ENCODE measurements at places on chromosomes 5 and 9. TPM values are rescaled to one million over a fixed set of nuclear protein-coding genes. Genes with fewer than 3 reads are reported as not detected.

The FOXD1 gene
- 0.04 TPM for total RNA-seq

The PTGES2 gene
- 68.5 TPM for total RNA-seq

The OR1L6 gene
- total RNA-seq, result not detected

The BNIP1 gene
- 20.6 TPM for total RNA-seq

The FAM169A gene
- total RNA-seq, result 110 TPM

The NIM1K gene
- total RNA-seq, result not detected

DNA sequence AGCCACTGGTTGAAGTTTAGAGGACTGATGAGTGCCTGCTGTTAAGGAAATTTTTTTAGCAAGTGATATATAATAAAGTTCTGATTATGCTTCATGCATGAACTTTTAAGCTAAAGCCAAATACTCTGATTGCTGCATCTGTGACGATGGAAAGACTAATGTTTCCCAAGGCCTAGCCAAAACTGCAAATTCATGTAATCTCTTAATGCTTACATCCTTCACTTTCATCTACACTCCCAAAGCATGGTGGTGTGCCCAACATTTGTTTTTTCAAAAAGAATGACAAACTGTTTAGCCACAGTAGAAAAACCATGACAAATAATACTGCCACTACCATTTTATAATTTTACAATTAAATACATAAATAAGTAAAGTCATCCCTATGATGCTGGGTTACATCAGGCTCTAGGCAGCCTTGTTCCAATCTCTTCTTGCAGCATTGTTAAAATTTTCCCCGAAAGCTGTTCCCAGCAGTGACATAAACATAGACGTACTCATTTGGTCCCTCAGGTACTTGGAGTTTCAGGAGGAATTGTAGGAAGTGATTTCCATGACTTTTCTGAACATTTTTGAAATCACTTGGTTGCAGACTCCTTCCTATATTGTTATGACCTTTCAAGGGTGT is 625.3 kb upstream of the DMAC1 start:
- H3K27ac ChIP-seq, result no peak overlapping the region
- no peak overlapping the region for H3K4me3 ChIP-seq
- H3K27me3 ChIP-seq, result no peaks in the 10 kb centered on the region
- H3K36me3 ChIP-seq, result no peaks in the 10 kb centered on the region

GRCh38 chr5:173198049-173198448 is 37.0 kb downstream of the NKX2-5 start:
- DNase-seq, result no peak
- no peak overlapping the region for H3K27ac ChIP-seq
- no peaks in the 10 kb centered on the region for H3K36me3 ChIP-seq
- peaks cover 15% of the 10 kb centered on the region for H3K27me3 ChIP-seq
- peaks cover 36% of the 10 kb centered on the region for H3K4me1 ChIP-seq
- no peak overlapping the region for H3K4me3 ChIP-seq

- H3K27me3 ChIP-seq, result no peaks in the 10 kb centered on the region
- H3K27ac ChIP-seq, result no peak overlapping the region
- DNase-seq, result no peak
- no peak overlapping the region for H3K4me3 ChIP-seq
Observed at GRCh38 chr9:109518621-109519335, 20.7 kb upstream of the PTPN3 start.

DNA sequence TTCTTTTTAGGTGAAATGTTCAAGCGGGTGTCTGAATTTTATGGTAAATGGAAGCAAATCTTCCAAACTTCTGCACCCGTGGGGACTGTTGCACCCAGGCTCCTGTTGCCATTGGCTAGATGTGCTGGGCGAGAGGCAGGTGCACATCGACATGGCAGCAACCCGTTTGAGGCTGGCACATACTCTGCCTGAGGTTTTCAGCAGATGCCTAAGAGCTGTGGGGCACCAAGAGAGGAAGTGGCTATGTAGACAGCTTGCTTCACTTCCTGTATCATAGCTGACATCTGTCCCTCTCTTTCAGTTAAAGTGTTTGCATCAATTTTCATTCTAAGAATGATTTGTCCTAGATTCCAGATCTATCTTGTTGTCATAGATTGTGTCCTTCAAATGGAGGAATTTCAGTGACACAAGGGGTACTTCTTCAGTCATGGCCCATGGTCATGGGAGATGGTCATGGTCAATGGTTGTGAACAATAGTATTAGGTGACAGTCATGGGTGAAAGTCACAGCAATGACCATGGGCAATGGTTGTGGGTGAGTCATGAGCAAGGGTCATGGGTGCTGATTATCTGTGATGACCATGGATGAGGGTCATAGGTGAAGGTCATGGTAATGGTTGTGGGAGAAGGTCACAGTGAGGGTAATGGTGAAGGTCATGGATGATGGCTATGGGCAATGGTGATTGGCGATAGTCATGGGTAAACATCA is 115.1 kb upstream of the IRX4 start:
- H3K4me1 ChIP-seq, result no peaks in the 10 kb centered on the region
- H3K4me3 ChIP-seq, result no peak overlapping the region
- H3K36me3 ChIP-seq, result no peaks in the 10 kb centered on the region
- H3K27ac ChIP-seq, result no peak overlapping the region

GRCh38 chr5:168311061-168311566 is 19.7 kb downstream of the WWC1 start:
- no peaks in the 10 kb centered on the region for H3K27me3 ChIP-seq
- H3K27ac ChIP-seq, result no peak overlapping the region
- no peak for DNase-seq
- no peaks in the 10 kb centered on the region for H3K36me3 ChIP-seq
- peaks cover 81% of the 10 kb centered on the region for H3K4me1 ChIP-seq

DNA sequence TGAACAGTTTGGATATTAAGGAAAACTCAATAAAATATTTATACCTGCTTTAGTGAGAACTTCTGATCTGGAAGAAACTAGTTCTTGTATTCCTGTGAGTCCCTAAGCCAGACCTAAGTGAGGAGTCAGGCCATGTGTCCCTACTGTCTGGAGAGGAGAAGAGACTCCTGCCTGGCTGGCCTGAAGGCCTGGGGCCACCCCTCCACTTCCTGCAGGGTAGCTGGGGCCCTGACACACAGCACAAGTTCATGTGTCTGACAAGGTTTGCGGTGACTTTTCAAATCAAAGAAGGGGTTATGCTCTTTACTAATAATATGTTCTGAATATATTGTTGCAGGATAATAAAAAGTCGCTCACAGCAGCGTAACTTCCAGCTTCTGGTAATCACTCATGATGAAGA is 16.1 kb upstream of the IL13 start:
- H3K36me3 ChIP-seq, result peaks cover 16% of the 10 kb centered on the region
- peaks cover 4% of the 10 kb centered on the region for H3K4me1 ChIP-seq
- DNase-seq, result no peak

DNA sequence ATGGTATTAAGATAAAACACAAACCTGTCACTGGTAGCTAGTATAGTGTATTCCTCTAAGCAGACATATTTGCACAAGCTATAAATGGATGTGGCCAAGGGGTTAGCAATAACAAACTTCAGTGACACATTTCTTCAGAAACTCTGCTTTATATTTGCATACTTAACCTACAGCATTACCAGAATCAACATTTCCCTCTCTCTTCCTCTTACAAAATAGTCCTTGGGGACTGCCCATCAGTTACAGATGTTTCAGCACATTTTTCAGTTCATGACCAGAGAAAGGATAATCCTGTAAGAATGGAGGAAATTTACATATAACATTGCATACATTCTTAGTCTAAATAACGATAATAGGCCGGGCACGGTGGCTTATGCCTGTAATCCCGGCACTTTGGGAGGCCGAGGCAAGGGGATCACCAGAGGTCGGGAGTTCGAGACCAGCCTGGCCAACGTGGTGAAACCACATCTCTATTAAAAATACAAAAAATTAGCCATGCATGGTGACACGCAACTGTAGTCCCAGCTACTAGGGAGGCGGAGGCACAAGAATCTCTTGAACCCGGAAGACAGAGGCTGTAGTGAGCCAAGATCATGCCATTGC is 25.3 kb upstream of the SLC1A1 start:
- no peaks in the 10 kb centered on the region for H3K4me1 ChIP-seq
- H3K36me3 ChIP-seq, result no peaks in the 10 kb centered on the region

- no peak overlapping the region for H3K4me3 ChIP-seq
- H3K36me3 ChIP-seq, result no peaks in the 10 kb centered on the region
- H3K4me1 ChIP-seq, result no peaks in the 10 kb centered on the region
Observed at GRCh38 chr9:76573408-76573807, 114.4 kb downstream of the GCNT1 start.

DNA sequence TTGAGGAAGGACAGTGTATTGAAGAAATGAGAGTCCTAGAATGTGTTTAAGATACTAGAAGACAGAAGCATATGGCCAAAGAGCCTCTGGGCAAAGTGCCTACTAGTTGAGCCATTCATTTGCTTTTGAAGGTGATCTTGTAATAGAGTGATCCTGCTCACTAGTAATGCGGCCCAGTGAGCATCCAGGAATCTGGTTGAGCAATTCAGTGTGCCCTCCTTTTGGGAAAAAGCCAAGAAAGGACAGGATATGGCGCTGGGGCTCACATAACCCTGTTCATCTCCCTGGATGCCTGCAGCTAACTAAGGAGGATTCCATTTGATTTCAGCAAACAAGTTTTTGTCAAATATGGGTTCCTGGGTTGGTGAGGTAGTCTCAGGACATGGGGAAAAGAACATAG is 16.3 kb downstream of the ADAM19 start:
- no peak overlapping the region for H3K27ac ChIP-seq
- no peaks in the 10 kb centered on the region for H3K27me3 ChIP-seq
- H3K4me1 ChIP-seq, result peaks cover 28% of the 10 kb centered on the region
- no peak overlapping the region for H3K4me3 ChIP-seq
- no peak for DNase-seq

DNA sequence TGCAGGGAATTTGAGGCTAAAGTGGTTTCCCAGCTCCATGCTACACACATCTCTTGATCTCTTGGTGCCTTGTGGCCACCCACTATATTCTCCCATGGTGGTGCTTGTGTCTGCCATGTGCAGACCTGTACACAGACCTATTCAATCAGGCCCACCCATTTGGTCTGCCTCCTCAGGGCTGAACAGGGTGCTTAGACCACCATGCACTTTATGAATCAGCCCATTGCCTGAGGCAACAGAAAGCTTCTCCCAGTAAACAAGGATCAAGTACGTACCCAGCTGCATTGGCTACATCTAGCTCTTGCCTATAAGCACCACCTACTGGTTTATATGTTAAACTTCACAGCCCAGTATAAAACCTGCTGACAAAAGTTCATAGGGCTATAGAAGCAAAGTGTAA is 664.3 kb upstream of the EDIL3 start:
- H3K27me3 ChIP-seq, result no peaks in the 10 kb centered on the region
- H3K4me1 ChIP-seq, result no peaks in the 10 kb centered on the region
- H3K4me3 ChIP-seq, result no peak overlapping the region
- peak; percentile 4 for DNase-seq
- H3K36me3 ChIP-seq, result no peaks in the 10 kb centered on the region

DNA sequence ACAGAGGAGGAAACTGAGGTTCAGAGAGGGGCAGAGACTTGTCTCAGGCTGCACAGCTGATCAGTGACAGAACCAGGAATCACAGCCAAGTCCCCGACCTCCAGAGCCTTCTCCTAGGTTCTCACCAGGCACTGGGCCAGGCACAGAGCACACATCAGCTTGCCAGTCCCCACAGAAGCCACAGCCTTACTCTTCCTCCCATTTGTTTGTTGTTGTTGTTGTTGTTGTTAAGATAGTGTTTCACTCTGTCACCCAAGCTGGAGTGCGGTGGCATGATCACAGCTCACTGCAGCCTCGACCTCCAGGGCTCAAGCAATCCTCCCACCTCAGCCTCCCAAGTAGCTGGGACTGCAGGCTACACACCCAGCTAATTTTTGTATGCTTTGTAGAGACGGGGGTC is 41.4 kb downstream of the NAIF1 start:
- H3K4me1 ChIP-seq, result peaks cover 51% of the 10 kb centered on the region
- H3K36me3 ChIP-seq, result no peaks in the 10 kb centered on the region
- DNase-seq, result no peak
- no peak overlapping the region for H3K27ac ChIP-seq

Data from HepG2 (cell line).